Right kidney (tissue), 9 donors: ENCODE measurements at places on chromosomes 2 and 18.
A peak's percentile ranks its signal among the peaks of the same experiment; 100 is the strongest.

GRCh38 chr18:47999801-48000248, 69.4 kb upstream of the SMAD2 start:
- DNase-seq, result no peak

DNA sequence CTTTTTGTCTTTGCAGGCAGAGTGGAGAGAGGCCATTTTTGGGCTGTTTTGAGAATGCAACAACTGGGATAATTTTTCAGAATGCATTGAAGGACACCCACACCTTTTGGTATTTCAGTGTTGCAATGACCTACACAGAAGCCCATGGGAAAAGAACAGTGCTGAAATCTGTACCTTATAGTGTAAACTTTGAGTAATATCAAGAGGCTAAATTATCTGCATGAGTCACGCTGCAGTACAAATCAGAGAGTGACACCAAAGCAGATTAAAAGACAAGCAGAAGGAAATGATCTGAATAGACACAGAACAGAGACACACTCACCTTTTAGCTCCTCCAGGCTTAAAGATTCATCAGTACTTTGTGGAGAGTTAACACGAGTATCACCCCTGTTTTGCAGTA, 265.3 kb downstream of the PAX3 start:
- no peak for DNase-seq

DNA sequence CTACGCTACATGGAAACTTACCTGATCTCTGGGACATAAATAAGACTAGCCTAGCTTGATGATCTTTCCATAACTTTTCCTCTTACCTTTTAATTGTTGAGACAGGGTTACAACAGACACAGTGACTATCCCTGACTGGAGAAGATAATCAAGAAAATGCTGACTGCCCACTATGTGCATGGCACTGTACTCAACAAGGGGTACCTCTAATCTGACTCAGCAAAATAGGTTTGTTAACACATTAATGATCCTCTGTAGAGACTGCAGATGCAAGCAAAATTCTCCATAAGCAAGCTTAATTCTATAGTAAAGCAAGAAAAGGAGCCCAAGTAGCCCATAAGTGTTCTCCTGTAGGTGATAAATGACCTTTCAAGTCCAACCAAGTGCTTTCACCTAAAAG, 25.5 kb downstream of the ACVR1C start:
- no peak for DNase-seq

GRCh38 chr2:73081181-73081671, 9.7 kb upstream of the SFXN5 start:
- no peak for DNase-seq

- DNase-seq, result peak; percentile 32
These were observed 21.1 kb downstream of the CPS1 start for GRCh38 chr2:210577263-210578071.

DNA sequence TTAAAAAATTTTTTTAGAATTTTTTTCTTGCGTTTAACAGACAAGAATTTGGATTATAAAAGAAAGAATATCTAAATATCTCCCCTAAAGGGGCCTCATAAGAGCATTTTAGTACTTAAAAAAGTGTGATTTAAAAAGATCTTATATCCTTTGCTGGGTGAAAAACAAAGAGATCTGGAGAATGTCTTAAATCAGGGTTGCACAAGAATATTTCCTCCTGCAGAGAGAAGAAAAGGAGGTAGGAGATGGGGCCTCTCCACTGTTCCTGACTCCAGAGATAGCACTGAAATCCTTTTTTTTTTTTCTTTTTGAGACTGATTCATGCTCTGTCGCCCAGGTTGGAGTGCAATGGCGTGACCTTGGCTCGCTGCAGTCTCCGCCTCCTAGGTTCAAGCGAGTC, 68.5 kb upstream of the OSR1 start:
- DNase-seq, result no peak

DNA sequence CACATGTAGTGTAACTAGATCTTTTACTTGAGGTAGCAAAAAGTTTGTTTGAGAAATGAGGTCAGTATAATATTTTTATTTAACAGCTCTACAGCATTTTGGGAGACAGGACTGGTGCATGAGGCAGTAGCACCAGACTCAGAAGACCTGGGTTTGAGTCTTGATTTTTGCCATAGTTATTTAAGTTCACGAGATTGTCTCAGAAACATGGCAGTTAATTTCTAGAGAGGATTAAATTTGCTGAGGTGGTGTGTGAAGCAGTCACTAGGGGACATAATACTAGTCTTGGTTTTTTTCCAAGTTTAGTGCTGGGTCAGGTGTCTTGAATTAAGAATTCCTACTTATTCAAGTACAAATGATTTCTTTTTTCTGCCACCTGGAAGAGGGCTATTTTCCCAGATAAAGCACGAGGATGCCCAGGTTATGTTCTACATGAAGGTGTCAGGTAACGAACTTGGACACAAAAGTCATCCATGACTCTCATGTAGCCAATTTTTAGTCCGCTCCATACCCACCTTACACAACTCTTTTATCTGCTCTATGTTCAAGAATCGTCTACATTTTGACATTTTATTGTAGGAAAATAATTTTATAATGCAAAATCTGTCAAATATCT, 1.4 kb downstream of the MARCHF7 start:
- peak; percentile 18 for DNase-seq

- DNase-seq, result no peak
These were observed 95.3 kb upstream of the RMDN2 start for GRCh38 chr2:37829616-37830395.

DNA sequence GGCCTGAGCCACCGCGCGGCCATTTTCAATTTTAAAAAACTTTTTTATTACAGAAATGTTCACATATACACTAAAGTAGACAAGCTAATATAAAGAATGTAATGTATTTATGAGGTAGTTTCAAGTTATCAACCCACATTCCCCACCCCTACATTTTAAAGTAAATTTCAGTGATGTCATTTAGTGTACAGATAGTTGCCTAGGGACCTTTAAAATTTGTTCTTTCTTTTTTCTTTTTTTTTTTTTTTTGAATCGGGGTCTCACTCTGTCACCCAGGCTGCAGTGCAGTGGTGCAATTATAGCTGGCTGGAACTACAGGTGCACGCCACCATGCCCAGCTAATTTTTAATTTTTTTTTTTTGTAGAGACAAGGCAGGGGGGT, 2.6 kb upstream of the LIMS1 start:
- DNase-seq, result no peak

DNA sequence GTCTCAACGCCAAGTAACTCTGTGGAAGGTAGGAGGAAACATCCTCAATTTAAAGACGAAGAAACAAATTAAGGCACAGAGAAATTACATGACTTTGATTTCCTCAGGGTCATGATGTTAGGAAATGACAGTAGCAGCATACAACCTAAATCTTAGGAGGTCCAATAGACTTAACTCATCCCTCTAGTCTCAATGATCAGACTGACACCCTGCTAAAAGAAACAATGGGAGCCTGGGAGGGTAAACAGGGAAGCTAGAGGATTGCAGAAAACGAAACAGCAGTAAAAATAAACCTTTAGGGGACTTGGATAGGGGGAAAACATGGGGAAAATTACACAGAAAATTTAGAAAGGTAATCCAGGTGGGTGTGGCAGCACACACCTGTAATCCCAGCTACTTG, 56.0 kb downstream of the ROCK2 start:
- DNase-seq, result no peak
